AG08395 (cell line): ENCODE measurements at places on chromosomes 12 and 14.

GRCh38 chr12:111394480-111394879 is 11.2 kb upstream of the SH2B3 start:
- no peak for DNase-seq

DNA sequence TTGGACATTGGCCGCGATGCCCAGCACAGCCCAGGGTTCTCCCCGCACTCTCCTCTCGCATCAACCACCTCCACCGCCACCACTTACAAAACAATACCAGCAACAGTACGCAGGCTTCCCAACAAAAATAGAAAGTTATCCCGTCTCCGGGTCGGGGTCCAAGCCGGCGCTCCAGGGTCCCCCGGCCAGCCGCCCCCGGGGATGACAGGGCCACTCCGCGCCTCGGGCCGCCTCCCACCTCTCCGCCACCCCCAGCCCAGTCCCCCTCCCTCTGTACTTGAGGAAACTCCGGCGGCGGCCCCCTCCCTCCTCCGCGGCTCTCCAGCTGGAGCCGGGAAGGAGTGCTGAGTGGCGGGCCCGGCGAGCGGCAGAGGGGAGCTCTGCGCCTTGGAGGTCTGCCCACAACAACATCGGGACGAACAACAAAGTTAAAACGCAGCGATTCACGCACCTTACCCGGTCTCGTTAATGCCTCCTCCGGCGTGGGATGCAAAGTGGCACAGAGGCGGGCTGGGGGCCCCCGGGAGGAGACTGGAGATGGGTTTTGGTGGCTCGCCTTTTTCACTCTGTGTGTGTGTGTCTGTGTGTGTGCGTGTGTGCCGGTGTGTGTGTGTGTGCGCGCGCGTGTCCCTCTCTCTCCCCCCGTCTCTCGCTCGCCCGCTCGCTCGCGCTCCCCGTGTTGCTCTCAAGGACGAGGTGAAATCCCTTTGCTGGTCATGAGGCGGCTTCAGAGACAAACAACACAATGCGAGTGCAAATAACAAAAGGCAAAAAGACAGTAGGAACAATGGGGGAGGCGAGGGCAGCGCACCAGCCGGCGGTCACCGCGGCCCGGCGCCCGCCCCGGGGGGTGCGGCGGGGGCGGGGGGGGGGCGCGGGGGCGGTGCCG is 386.8 kb downstream of the BCAT1 start:
- peak; percentile 17 for DNase-seq

- no peak for DNase-seq
Measured at GRCh38 chr14:33669111-33669510, 281.8 kb downstream of the EGLN3 start.

DNA sequence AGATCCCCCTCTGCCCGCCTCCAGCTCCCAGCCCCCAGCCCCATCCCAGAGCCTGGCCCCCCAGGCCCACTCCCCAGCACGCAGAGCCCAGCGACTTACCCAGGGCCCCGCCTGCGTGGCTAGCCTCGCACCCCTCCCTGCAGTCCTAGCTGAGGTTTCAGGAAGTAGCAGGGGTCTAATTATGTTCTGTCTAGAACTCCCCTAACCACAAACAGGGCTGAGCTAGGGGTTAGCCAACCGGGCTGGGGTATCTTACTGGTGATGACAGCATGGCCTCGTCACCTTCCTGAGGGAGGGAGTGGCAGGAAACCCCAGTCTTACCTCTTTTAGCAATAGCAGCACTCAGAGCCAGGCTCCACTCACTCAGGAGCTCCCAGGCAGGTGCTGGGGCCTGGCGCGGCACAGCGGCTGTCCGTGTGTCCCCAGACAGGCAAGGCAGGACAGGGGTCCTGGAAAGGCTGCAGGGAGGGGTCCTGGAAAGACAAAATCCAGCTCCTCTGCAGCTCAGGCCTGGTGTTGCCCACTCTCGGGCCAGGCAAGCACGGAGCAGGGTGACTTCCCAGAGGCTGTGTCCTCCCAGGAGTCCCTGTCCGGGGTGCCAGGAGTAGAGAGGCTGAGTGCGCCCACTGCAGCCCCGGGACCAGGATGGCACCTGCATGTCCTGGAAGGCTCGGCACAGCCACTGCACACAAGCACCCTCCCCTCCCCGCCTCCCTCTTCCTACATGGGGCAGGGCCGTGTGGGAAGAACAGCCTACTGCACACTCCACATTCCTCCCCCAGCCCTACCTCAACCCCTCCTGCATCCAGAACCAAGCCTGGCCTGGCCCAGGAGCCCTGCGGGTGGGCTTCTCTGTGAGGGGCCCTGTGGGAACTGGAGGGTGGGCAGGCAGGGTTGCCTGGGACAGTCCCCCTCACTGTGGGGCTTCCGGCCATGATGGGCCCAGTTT is at the start of gene GPR132:
Gene GPR132, minus strand, starts transcription at position 151 of the 949 bp plus-strand sequence. CDS start 10,010 bp downstream, outside the sequence.
- no peak for DNase-seq

- DNase-seq: no peak
Measured at GRCh38 chr12:53733051-53733806, 6.0 kb upstream of the CALCOCO1 start.

- peak; percentile 76 for DNase-seq
Measured at GRCh38 chr12:46617167-46617566, 208.6 kb downstream of the SLC38A4 start.

DNA sequence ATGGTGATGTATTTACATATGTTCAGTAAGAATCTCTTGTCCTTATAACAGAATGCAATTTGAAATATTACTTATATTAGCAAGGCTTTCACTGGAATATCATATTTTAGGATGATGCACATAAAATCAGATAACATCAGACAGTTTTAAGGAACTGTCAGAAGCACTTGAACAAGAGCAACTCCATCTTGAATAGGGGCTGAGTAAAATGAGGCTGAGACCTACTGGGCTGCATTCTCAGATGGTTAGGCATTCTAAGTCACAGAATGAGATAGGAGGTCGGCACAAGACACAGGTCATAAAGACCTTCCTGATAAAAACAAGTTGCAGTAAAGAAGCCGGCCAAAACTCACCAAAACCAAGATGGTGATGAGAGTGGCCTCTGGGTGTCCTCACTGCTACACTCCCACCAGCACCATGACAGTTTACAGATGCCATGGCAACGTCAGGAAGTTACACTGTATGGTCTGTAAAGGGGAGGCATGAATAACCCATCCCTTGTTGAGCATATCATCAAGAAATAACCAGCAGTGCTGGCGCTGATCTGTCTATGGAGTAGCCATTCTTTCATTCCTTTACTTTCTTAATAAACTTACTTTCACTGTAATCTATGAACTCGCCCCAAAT is 27.6 kb upstream of the ETV6 start:
- no peak for DNase-seq

DNA sequence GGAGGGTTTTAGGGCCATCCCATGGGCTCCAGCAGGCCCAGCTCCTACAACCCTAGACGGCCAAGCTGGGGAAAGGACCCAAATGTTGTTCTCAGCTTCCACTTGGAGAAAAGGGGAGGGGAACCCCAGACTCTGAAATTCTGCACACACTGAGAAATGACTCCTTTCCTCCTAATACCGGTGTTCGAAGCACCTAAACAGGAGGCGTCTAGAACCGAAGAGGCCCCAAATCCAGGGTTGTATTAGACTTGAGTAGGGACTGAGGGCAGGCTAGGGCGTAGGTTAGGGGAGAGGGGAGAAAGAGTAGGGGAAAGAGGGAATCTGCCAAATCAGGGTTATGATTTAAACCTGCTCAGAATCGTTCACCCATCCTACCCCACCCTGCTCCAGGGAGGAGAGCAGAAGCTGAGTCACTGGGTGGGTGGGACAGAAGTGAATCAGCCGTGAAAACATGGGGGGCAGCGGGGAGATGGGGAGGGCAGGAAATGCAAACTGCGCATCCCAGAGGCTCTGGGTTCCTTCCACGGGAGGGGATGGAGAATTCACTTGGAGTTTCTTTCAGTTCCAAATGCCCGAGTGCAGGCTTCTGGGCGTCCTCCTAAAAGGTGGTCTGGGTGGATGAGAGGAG is 1.0 kb downstream of the IGFBP6 start:
- peak; percentile 81 for DNase-seq

DNA sequence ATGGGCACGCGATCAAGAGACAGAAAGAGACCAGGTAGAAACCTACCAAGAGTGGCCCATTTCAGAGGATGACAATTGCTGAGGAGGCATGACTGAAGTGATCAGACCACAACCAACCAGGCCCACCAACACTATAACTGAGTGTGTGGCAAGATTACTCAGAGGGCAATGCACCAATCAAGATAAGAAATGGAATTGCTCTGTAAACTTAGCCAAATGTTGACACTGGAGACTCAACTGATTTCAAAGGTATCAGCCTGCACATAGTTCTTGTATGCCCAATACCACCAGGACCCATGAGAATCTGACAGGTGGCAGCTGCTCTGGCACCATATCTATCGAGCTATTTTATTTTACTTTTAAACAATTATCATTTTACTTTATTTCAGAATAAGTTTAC is 128.9 kb downstream of the FOXN3 start:
- no peak for DNase-seq

DNA sequence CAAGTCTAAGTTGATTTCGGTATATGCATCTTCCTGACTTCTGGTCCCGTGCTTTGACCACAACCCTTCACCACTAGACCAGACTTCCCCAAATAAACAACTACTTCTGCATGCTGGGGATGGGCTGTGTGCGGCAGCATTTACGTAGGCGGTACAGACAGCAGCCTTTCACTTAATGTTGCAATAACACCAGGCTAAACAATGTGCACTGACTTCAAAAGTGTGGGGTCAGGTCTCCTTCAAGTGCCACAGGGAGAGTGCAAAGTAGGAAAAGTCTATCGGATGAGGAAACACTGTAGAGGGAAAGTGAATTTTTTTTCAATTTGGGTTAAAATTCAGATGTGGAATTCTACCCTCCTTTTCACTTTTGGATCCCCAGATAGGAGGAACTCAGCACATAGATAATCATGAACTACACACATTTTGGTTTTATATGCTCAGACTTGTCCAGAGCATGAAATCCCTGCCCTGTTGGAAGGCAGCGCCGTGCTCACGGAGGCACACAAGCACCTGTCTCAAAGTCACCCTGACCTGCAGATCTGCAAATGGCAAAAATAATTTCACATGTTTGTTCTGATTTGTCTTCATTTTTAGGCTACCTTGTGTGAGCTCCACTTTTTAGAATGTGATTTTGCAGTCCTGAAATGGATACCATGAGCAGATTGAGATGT is 3.6 kb upstream of the FOS start:
- DNase-seq: no peak

DNA sequence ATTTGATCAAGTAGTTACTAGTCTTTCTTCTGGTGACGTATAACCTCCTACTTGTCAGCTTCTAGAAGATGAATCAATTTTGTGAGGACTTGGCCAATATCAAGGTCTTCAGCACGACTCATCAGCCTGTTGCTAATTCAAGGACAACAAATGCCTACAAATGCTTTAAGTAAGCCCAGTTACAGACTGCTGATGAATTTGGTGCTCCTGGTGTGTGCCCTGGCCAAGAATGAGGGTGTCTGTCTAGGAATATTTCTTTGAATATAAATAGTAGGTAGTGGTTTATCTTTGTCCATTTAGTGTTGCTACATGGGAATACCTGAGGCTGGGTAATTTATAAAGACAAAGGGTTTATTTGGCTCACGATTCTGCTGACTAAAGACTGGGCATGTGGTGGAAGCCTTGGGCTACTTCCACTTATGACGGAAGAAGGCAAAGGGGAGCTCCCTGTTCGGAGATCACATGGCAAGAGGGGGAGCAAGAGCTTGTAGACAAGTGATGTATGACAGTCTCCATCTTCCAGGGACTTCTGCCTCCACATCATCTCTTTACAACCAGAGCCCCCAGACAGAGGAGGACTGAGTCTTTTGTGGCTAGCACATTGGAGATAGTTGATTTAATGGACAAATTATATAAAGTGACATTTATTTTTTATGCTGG is 180.2 kb downstream of the CRADD start:
- DNase-seq: peak; percentile 18

DNA sequence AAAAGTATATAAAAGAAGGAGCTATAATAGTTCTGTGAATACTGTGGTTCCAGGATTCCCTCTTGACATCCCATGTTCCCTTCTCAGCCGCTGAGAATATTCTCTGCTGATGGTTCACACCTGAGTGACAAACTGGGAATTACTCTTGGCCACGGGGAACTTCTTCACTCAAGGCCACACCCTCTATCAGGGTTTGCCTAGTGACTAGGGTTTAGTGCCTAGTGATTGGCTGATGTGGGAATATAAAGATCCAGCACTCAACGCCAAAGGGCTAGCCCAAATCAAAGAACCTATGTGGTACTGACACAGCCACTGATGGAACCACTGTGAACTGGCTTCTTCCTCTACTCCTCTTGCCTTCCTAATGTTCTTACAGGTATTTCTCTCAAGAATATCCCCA is 248.4 kb downstream of the ASCL1 start:
- DNase-seq: no peak

GRCh38 chr12:131021154-131021541 is 67.4 kb downstream of the ADGRD1 start:
- no peak for DNase-seq

- peak; percentile 58 for DNase-seq
Measured at GRCh38 chr14:95515596-95516552, 576 bp downstream of the SYNE3 start.

- no peak for DNase-seq
Measured at GRCh38 chr12:75345531-75345930, 11.1 kb downstream of the GLIPR1L1 start.

GRCh38 chr12:126762150-126762549 is 1504.8 kb upstream of the TMEM132C start:
- DNase-seq: no peak

GRCh38 chr14:21083565-21084325 is 13.6 kb downstream of the ARHGEF40 start:
- no peak for DNase-seq

DNA sequence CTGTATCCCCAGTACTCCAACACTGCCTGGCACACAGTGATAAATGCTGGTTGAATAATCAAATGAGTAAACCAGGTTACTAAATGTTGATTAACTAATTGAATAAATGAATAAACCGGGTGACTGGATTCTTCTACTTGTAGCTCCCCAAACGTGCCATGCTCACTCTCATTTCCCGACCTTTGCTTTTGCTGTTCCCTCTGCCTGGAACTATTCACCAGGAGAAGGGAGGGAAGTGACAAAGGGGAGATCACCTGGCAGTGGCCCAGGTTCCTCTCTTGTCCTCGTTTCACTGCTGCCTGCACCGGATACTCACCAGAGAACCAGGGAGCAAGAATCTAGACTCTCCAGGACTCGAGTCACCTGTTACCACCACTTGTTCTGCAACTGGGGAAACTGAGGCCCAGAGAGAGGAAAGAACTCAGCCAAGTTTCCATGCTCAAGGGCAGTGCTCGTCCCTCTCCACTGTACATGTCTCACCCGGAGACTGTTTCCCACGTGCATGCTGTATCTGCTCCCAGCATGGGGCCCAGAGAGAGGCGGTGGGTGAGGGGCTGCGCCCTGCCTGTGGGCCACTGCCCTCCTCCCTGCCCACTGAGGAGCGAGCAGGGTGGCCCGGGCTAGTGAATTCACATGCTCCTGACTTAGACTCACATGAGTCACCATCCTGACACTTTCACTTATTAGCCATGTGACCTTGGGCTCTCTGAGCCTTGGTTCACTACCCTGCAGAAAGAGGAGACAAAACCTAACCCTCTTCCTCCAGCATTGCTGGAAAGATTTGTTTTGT is 17.7 kb upstream of the POP5 start:
- DNase-seq: peak; percentile 68

DNA sequence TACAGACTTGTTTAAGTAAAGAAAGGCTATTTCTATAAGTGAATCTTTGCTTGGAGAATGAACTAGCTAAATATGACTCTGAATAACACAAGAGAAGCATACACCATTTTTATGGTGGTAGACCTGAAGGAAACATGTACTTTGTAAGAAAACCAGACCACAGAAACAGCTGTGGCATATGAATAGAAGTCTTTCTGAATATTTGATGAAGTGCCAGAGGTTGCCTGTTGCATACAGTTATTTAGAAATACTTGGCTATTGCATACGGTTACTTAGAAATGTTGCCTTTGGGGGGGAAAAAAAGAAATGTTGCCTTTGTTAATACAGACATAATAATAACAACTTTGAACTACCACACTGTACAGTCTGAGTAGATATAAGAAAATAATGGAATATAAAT is 16.8 kb upstream of the LEMD3 start:
- no peak for DNase-seq
